NCI-H526 treated with DMSO at 0.1 percent for 48 hours (cell line): ENCODE measurements at places on chromosomes 2 and 18.
A peak's percentile ranks its signal among the peaks of the same experiment; 100 is the strongest.

GRCh38 chr2:47664817-47665216 is 118.1 kb upstream of the MSH6 start:
- no peak for DNase-seq

DNA sequence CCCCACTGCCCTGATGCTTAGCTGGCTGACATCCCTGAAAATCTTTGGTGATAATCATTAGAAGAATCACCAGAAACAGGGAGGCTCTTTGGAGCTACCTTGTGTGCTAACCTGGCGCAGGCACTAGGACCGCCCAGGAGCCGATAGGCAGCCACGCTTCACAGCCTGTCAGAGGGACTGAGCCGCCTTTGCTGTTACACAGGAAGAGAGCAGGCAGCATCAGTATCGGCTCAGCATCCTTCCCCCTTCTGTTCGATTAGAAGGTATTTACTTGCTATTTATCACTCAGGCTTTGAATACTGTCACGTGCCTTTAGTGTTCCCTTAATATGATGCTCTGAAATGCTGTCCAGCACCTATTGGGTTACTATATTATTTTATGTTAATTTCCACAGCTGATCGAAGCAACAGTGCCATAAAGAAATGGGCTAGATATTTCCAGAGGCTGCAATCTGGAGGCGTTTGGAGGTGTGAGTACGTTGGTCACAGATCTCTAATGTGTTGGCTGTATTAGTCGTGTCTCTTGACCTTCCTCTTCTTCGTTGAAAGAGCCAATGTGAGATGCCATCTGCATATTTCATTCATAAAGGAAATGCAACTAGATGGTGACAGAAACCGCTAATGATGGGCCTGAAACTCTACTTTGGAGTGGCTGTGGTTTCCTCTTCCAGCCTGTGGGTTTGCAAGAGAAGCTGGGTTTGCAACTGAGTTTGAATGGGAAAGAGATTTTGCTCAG is 110.4 kb upstream of the RAB27B start:
- no peak for DNase-seq

- DNase-seq = no peak
These were observed 142.6 kb upstream of the FHL2 start for GRCh38 chr2:105541189-105542050.

DNA sequence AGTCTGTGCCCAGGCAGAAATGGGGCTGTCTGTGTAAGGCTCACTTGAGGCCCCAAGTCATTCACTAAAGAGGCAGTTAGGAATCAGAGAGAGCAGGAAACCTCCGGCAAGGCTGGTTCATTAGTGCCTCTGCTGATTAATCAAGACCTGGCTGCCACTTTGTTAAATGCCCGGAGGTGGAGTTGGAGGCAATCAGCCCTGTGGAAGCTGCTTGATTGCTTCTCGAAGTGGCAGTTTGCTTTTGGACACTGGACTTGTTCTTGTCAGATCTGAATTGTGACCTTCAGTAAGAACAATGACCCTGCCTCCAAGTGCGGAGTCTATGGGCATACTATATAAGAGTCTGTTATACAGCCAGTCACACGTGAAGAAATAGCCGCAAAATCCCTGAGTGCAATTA is 183.9 kb upstream of the LINC00305 start:
- DNase-seq = no peak

GRCh38 chr2:214808981-214809750 is at the start of gene BARD1:
Gene BARD1 (minus strand): TSS chr2:214809683. CDS start chr2:214809569, 114 bp downstream.
- peak; percentile 50 for DNase-seq

DNA sequence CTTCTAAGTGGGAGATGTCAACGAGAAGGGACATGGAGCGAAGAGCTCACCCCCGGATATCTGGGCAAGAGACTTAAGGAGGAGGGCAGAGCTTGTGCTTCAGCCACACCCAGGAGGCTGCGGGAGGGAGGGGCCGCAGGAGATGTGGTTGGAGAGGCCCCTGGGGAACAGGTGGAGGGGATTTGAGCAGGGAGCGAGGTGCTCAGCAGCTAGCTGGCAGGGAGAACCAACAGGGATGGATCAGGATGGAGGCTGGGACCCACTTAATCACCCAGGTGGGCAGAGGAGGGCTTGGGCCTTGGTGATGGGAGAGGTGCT is 78.3 kb downstream of the MBP start:
- no peak for DNase-seq

DNA sequence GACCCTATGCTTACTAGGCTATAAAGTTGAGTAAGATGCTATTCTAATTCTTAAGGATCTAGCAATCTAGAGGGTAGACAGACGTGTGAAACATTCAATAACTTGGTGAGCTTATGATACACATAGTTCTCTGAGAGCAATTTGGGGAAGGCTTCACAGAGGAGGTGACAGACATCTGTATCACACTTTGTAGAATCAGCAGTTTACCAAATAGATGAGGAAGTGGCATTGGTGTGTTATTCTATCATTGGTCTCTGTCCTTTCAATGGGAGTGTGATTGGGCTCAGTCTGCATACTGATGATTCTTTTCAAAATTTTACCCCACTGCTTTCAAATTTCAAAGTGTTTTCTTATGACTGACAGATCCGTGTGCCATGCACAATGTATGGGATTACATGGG is 47.0 kb upstream of the TMEM178A start:
- no peak for DNase-seq

- no peak for DNase-seq
These were observed 360.3 kb downstream of the TGIF1 start for GRCh38 chr18:3810296-3810695.

- no peak for DNase-seq
These were observed 41.0 kb downstream of the PTPRM start for GRCh38 chr18:7608174-7608550.

GRCh38 chr18:47877892-47878291 is 52.6 kb downstream of the SMAD2 start:
- no peak for DNase-seq

DNA sequence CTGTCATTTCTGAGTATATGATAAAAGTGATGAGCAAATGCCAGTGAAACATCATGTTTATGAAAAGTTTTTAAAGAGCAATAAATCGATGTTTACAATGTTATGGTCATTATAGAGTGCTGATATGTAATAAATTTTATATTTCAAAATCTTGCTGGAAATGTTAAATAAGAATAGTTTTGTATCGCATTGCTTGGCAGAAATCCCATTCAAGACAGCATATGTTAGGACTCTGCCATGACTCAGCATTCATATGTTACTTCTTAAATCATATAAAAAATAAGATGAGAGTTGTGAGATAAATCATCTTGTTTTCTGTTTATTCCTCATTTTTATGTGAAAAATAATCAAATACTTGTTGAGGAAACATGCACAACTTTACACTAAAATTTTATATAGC is 949.9 kb upstream of the NRXN1 start:
- no peak for DNase-seq

- DNase-seq = no peak
These were observed 19.2 kb downstream of the ATP6V1B1 start for GRCh38 chr2:70954886-70955285.

GRCh38 chr2:233209533-233210171 is 41.8 kb upstream of the ATG16L1 start:
- no peak for DNase-seq

DNA sequence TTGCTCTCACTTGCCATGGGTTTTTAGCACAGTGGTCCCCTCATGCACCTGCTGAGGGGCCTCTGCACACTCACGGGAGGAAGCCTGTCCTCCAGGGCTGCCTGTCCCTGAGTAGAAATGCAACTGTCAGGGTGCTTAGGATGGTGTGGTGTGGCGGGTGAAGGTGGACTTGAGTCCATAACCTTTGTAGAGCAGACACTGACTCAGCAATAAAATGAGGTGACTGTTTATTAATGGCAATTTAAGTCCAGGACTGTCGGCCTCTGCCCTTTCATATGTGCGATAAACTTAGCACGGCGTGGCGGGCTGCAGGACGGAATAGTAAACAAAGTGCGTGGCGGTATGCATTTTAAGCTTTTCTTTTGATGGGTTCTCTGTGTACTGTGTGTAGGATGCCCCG is 188.2 kb downstream of the LDLRAD4 start:
- DNase-seq = no peak

DNA sequence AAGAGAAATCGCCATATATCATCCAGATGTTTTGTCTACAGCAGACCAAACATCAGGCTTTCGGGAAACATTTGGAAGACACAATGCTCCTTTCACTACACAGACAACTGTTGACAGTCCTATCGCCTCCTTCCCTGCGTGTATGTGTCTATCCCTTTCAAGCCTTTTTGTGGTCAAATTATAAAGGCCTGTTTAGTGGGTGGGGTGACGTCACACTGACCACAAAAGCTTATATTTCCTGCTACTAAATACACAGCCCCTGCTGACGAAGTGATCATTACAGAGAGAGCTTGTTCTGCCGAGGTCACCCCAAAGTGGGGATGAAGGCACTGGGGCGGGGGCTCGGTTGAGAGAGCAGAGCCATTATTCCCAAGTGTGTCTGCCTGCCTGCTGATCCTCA is 302.7 kb upstream of the TNP1 start:
- DNase-seq = no peak

DNA sequence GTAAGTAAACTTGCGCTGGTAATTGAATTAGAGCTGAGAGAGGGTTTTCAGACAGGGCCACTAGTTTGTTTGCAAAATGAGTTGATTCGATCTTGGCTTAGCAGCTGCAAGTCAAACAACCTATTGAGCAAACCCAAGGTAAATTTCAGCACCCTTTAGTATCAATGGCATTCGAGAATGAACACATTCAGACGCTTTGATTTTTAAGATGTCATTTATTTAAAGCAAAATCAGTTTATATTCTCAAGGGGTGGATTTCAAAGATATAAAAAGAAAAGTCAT is 44.2 kb downstream of the TGIF1 start:
- DNase-seq = no peak

- DNase-seq = no peak
These were observed at the start of gene ZAP70 for GRCh38 chr2:97713296-97714083. Gene ZAP70 (plus strand): TSS chr2:97713576. CDS start chr2:97724037, 10,461 bp downstream.

DNA sequence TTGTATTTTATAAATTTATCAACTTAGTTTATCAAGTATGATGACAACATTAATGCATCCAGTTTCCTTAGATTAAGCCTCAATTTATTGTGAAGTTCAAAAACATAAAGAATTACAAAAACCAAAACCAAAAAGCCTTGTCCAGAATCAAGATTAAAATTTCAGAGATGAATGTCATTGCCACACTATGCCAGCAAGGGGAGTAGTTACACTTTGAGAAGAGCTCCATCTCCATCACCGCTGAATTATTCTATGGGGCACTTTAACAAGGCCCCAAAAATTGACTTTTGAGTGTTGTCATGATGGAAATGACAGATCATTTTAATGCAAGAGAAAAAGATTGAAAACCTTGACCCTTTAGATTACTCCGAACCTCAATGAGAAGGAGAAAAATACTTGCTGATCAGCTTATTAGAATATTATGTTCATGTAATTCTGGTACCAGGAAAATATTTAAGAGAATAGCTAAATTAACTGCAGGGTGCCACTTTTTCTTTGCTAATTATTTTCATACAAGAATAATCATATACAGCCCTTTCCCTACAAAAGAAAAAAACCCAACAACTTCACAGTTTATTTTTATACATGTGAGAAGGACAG is 152.5 kb upstream of the AQP4 start:
- peak; percentile 1 for DNase-seq

- no peak for DNase-seq
These were observed 89.6 kb downstream of the MCFD2 start for GRCh38 chr2:46825939-46826568.

- peak; percentile 83 for DNase-seq
These were observed 438.4 kb upstream of the SPRED2 start for GRCh38 chr2:65870826-65871225.

GRCh38 chr2:143856978-143857377 is 662.9 kb downstream of the ZEB2 start:
- no peak for DNase-seq

DNA sequence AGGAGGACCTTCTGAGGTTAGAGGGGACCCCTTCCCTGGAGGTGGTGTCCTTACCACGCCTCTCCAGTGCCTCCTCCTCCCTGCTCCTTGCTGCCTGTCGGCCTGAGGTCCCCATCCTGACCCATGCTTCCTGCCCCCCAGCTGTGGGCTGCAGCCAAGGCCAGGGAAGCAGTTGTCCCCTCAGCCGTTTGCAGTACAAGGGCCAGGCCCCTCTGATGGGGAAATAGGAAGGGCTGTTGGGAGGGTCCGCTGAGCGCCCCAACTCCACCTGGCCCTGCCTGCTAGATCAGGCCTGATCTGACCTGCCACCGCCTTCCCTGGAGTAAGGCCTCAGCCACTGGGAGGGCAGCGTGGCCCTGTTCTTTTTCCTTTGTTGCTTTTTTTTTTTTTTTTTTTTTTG is 219.8 kb downstream of the KLHL29 start:
- no peak for DNase-seq
